ENCODE measurements at places on chromosomes 2 and 18.
A peak's percentile ranks its signal among the peaks of the same experiment; 100 is the strongest.

DNA sequence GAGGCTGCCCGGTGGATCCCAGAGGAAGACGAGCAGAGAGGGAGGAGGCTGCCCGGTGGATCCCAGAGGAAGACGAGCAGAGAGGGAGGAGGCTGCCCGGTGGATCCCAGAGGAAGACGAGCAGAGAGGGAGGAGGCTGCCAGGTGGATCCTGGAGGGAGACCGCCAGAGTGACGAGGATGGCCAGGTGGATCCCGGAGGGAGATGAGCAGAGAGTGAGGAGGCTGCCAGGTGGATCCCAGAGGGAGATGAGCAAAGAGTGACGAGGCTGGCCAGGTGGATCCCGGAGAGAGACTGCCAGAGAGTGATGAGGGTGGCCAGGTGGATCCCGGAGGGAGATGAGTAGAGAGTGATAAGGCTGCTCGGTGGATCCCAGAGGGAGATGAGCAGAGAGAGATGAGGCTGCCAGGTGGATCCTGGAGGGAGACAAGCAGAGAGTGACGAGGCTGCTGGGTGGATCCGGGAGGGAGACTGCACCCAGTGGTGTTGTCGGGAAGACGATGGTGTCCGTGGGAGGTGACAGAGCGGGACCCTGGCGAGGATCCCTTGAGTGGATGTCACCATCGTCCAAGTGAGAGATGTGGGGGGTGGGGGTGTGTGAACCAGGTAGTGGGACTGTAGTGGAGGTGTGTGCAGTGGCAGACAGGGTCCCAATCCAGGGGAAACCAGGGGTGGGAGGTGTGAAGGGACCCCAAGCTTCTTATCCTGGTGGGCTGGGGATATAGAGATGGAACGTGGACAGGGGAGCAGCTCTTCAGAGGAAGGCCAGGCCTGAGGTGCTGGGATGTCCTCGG is 22.3 kb downstream of the DCDC2C start:
- peak; percentile 64 for DNase-seq

DNA sequence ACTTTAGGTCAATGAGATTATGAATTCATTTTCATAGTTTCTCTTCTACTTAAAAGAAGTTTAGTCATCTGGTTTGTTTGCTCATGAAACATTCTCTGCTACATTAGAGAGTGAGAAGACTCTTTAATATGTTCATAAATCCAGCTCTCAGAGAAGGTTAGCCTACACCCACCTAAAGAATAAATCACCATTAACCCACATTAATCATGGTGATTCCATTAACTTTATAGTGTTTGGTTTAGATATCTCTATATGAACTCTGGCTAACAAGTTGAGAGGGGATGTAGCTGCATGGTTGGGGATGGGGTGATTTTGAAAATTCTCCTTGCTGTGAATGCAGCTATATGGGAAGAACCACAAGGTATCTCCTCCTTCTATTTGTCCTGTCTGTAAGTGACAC is 10.7 kb downstream of the TFPI start:
- no peak for DNase-seq

DNA sequence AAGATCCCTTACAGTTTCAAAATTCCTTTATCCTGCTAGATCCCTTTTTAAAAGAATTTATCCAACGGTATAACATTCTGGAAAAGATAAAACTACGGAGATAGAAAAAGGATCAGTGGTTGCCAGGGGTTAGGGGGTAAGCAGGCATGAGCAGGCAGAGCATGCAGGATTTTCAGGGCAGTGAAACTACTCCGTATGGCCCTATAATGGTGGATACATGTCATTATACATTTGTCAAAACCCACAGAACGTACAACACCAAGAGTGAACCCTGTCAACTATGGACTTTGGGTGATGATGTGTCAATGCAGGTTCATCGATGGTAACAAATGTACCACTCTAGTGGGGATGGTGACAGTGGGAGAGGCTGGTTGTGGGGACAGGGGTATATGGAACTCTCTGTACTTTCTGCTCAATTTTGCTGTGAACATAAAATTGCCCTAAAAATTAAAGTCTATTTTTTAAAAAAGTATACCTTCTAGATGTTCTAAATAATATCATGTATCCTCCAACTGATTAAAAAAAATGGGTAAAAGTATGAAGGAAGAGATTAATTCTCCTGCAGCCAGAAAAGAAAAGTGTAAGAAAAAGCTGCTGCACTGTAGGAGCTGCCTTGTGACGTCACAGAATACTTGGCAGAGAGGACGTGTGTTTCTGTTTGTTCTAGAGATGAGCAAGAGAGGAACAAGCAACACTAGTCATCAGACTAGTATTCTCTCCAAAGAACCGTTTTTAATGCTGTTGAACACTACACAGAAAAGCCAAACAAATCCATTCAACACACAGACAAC is 23.6 kb downstream of the ANKRD44 start:
- no peak for DNase-seq

- DNase-seq: no peak
Measured at GRCh38 chr18:56238576-56238975, 399.8 kb downstream of the TXNL1 start.

GRCh38 chr2:84855731-84856130 is 25.2 kb downstream of the TRABD2A start:
- DNase-seq: no peak

DNA sequence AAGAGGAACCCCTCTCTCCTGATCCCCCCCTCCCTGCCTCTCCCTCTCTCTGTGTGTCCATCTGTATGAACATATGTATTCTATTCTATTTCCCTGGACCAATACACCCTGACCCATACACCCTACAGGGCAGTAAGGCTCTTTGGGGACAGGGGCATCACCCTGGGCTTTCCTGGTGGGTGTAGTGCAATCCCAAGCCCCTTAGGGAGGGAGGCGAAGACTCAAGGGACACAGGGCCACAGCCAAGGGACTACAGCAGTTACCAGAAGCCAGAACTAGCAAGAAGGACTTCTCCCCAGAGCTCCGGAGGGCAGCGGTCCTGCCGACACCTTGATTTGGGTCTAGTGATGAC is 214.2 kb upstream of the RAB6C start:
- DNase-seq: peak; percentile 76

DNA sequence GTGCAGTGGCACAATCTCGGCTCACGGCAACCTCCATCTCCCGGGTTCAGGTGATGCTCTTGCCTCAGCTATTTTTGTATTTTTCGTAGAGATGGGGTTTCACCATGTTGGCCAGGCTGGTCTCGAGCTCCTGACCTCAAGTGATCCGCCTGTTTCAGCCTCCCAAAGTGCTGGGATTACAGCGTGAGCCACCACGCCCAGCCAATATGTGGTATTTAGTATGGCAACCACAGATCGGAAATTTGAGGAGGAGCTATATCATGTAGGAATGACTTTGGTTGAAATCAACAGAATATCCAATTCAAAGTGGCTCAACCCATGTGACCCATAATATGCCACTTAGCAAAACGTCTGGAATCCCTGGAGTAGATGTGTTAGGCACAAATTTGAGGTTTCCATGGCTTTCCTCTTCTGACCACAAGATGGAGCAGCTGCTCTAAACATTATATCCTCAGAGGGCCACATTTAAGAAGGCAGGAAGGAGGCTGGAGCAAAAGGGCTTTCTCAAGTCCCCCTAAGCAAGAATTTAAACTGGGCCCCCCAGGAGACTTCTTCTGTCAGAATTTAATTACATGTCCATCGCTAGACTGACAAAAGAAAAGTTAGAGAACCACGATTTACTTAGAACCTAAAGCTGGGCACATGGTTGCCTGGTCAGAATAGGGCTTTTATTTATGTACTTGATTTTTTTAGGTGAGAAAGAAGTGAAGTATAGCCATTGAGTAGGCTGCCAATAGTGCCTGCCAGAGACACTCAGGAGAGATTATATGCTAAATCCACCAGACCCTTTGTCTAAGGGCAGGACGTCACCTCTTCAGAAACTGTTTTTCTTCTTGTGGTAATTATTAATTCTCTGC is 49.6 kb upstream of the ITSN2 start:
- no peak for DNase-seq

- no peak for DNase-seq
Measured at GRCh38 chr2:129656081-129656598, 323.3 kb upstream of the RAB6C start.

DNA sequence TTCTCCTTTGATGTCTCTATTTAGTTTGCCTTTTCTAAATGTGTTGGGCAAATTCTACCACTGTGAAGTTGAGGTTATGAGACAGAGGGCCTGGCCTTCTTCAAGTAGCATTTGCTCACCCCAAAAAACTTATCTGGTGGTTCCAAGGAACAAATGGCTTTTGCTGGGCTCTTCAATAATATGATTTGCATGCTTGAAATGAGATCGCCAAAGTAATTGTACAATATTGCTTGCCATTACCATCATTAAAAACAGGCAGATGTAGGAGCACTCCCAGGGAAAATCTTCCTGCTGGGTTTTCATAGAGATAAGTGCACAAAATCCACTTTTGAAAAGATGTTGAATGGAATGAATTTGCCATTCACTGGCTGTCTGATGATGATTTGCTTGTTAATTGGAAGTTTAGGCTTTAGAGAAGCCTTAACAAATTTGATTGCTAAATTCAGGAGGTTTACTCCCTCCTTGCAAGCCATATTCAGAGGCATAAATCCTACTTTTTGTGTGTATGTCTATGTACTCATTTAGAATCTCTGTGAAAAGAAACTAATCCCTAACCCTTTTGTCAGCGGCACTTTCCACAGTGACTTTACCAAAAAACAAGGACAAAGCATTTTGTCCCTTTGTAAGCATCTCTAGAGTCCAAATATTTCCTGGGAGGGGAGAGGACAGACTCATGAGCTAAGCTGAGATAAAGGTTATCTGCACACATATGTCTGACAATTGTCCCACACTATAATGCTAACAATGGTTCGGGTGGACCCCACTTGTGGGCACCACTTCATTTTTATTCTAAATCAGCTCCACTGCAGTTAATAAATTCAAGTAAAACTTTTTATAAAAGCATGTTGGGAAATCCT is 240.8 kb upstream of the PIK3C3 start:
- DNase-seq: no peak

DNA sequence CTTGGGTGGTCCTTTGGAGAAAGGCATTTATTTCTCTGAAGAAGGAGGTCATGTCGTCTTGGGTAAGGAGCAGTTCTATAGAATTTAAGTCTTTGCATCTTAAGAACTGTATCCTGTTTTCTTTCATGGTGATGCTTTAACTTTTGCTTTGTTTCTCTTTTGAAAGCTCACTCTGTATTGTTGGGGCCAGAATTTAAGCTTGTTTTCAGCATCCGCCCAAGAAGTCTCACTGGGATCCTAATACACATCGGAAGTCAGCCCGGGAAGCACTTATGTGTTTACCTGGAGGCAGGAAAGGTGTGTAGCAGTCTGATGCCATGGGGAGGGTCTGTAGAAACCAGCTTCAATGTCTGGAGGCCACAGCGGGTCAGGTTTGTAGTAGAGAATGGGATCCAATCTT is 64.7 kb upstream of the TTC39C start:
- DNase-seq: no peak

DNA sequence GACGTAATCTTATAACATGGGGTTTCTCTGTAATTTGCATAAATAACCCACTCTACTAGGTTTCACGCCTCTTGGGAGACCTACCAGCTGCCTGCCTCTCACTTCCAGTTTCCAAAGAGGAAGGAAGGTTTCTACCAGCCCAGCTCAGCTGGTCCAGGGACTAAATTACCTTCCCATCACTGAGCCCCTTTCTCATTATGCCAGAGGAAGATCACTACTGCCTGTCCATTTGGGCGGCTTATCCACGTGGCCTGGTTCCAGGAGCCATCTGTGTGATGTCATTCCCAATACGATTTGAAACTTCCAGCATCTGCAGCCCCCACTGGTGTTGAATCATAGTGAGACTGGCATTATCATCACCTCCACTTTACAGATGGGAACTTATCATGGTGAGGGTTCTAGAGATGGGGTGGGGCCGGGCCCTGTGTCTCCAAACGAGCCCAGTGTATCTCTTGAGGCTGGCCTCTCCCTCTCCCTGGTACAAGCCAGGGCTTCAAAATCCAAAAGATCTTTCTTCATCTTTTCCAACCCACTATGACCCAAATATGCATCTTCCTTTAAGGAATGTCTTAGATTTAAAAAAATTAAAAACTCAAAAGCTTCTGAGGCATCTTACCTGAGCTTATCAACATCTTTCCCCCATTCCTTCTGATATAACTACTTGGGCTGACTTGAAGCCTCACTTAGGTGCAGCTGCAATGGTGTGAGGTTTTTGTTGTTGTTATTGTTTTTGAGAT is 140.8 kb downstream of the DDX1 start:
- DNase-seq: no peak

DNA sequence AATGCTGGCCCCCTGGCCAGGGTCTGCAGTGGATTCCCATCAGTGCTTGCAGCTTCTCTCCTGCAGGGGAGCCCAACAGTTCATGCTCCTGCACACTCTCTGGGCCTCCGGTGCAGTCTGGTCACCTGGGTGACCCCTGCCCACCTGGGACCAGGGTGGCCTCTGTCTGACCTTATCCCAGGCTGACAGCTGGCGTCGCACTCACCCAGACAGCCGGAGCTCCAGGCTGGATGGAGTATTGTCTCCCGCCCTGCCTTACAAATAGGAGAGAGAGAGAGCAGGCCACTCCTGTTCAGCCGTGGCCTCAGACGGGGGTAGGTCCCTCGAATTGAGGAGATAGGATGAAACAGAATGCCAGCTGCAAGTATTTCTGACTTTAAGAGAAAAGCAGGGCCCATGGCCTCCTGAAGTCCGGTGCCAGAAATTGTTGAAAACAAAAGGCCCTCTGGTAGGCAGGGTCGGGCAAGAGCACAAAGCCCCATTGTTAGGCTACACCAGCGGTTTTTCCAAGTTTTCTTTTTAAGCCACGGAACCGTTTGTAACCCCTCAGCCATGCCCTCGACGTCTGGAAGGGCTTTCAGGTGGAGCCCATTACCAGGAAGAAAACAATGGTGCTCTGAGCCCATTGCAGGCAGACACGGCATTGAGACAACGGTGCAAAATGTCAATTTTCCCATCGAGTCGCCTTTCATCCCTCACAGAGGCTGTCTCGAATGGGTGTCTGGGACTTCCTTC is 258.4 kb downstream of the BCL11A start:
- DNase-seq: no peak

GRCh38 chr2:71045151-71045550 is 23.3 kb upstream of the NAGK start:
- DNase-seq: no peak

DNA sequence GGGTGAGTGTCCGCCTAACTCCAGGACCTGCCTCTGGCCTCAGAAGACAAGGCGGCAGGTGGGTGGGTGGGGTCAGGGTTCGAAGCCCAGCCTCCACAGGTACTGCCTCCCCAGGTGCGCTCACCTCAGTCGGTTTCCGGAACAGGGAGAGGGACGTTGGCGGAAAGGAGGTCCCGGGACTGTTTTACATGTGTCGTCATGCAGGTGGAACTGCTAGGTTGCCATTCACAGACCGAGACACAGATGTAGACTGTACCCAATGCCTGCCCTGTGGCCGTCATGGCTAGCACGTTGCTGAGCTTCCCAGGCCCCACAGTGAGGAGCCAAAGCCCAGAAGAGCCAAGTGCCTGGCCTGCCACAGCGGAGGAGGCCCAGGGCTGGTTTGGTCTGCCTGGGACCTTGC is 284.0 kb upstream of the HS6ST1 start:
- peak; percentile 59 for DNase-seq

Data from mesenteric fat pad (tissue), 1 donor.